ENCODE measurements at places on chromosomes 3 and 15.

- DNase-seq, result no peak
These were observed 2.9 kb downstream of the CADM2 start for GRCh38 chr3:84961521-84962255.

- no peak for DNase-seq
These were observed 463.7 kb upstream of the ARHGEF26 start for GRCh38 chr3:153657461-153657860.

- no peak for DNase-seq
These were observed 56.8 kb downstream of the NOX5 start for GRCh38 chr15:69071260-69071659.

GRCh38 chr15:40320931-40321371 is 2.5 kb upstream of the INAFM2 start:
- DNase-seq, result no peak

DNA sequence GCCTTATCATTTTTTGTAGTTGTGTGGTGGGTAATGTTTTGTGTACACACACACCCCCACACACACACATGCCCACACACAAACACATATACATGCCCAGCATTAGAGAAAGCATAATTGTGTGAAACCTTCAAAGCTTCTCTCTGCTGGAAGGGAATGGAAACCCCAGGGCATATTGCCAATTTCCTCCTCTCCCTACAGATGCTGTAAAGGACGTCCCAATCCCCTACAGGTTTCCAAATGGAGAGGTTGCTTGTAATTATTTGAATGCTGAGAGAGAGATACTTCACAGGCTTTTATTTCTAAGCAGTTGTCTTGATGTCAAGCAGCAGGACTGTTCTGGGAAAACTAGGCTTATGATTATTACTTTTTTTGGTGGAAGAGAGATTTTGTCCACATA is 23.0 kb upstream of the CCK start:
- DNase-seq, result no peak

DNA sequence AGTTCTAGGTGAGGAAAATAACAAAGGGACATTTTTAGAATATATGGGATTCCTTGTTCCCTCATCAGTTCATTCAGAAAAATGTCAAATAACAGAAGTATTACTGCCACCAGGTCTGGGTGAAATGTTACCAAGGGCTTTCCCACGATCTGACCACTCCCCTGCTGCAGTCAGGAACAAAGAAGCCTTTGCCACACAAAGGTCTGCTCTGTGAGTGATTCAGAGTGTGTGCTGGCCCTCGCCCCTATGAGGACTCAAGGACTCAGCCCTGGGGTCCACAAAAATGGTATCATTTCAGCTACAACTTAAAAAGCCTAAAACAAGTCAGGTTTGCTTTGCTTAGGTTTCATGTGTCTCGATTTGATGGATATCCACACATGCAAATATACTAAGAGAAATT is 5.0 kb downstream of the MKRN3 start:
- DNase-seq, result no peak

- no peak for DNase-seq
These were observed 44.9 kb downstream of the APBA2 start for GRCh38 chr15:28930476-28931291.

GRCh38 chr3:134239538-134239937 is 11.1 kb downstream of the RYK start:
- DNase-seq, result no peak

GRCh38 chr15:65870889-65871533 is 1.7 kb downstream of the RAB11A start:
- no peak for DNase-seq

- DNase-seq, result no peak
These were observed 84.3 kb upstream of the FXR1 start for GRCh38 chr3:180828001-180828720.

- DNase-seq, result no peak
These were observed 656 bp downstream of the CD47 start for GRCh38 chr3:108090049-108090700.

- DNase-seq, result no peak
These were observed 14.2 kb upstream of the SUCNR1 start for GRCh38 chr3:151859233-151859673.

DNA sequence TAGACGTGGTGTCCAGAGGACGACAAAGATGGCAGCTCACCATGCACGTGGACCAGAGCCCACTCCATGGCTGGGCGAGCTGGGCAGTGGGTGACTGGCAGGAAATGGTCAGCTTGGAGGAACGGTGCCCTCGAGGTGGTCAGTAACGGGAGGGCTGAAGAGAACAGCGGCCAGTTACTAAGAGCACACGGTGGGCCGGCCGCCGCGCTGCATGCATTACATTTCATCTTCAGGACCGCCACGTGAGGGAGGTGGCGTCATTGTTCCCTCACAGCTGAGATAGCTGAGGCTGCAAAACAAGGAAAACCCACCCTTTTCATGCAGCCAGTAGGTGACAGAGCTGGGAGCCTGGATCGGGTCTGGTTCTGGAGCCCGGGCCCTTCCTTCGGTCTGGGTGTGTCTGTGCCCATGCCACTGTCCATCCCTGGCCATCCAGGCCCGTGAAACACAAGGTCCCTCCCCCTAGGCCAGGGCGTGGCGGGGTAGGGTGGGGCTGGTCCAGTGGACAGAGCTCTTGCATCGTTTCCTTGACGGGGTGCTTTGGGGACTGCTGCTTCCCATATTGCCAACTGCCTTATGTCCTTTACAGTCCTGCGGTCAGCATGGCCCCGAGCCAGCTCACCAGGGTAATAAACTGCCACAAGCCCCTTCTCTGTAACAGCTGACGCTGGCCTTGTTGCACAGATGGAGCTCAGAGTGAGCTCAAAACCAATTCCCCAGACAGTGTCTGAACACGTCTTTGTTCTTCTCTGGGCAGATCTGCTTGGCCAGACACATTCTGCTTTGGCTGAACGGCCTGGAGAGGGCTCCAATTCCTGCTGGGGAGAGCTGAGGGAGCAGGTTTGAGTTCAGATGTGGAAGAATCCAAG is 51.8 kb downstream of the RGMA start:
- no peak for DNase-seq

- no peak for DNase-seq
These were observed 219.9 kb upstream of the PROK2 start for GRCh38 chr3:72004749-72005292.

- DNase-seq, result no peak
These were observed 15.3 kb upstream of the ARL14 start for GRCh38 chr3:160661660-160662059.

DNA sequence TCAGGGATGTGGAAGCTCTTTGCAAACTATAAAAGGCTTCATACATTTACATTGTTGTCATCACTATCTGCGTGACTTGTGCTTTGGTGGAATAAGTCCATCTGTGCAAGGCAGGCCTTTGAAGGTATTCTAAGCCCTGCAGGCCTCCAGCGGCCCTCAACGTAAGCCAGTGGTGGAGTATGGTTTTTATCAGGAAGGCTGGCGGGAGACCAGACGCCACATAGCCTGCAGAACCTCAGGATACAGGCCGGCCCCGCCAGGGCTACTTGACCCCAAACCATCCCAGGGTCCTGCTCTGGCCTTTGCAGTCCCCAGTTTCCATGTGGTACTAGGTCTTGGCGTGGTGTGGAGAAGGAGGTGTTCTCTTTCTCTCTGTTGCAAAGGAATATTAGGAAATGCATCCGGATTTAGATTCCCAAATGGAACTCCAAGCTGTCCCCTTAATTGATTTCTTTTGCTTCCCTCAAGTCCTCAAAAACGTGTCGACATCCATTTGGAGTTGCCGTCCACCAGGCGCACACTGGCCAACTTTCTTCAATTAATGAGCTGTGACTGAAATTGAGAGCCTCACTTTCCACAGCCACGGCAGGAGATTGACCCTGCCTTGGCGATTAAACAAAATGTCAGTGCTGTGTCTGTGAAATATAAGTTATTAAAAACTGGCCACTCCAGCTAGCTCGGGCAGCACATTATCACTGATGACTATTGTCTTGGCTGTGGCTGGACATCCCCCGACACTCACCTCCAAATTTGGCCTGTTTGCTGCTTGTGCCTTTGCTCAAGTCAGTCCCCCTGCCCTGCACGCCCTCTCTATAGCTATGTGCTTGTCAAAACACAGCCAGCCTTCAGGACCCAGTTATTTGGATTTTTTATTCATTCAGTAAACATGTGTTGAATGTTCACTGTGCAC is 239.8 kb upstream of the TLE3 start:
- DNase-seq, result no peak

- DNase-seq, result no peak
These were observed 169.3 kb downstream of the ADAMTS9 start for GRCh38 chr3:64518496-64518895.

- DNase-seq, result no peak
These were observed 16.1 kb downstream of the DNAJA4 start for GRCh38 chr15:78280319-78281072.

GRCh38 chr15:40087991-40088928 is 20.4 kb downstream of the BMF start:
- DNase-seq, result no peak

DNA sequence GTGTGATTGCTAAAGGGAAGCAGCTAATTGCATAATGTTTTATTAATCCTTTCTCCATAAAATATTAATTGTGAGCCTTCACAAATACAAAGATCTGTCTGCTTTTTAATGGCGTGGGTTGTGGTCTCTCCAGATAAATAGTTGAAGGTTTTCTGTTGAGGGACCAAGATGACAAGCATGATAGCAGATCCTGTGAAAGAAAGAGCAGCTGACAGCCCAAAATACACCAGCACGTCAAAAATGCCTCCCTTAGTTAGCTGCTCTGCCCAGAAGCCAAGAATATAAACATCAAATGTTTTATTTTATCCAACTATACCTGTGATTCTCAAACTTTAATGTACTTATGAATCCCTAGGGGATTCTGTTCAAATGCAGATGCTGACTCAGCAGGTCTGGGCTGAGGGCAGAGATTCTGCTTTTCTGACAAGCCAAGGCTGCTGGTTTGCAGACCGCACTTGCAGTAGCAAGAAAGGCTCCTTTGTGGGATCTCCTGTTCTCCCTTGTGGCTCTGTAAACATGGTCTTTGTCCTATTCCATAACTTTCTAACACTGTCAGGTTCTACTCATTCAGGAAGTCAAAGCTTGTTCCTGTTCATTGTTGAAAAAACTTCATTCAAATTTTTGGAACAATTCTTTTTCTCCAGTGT is 119.1 kb upstream of the SLC25A36 start:
- DNase-seq, result no peak

DNA sequence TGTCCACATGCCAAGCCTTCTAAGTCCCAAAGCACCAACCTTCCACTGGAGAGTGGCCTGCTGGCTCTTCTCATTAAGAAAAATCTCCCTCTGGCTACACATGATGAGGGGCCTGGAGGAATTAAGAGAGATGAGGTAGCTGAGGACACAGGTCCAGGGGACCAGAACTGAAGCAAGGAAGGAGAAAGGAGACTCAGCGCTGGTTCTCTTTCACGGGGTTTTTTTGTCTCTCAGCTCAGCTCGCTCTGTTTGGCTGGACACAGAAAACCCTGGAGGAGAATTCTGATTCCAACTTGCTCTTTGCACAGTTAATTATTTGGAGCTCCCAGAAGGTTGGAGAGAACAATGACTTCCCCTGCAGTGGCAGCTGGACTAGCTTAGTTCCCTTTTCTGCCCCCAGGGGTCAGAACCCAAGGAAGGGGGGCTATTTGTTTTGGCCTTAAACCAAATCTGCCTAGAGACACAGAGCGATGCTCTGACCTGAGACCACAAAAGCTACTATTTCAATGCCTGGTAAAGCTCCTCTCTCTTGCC is 507.6 kb downstream of the FHIT start:
- DNase-seq, result no peak

GRCh38 chr15:64090527-64090926 is 3.1 kb downstream of the CIAO2A start:
- DNase-seq, result no peak

- DNase-seq, result no peak
These were observed 124.6 kb upstream of the GBE1 start for GRCh38 chr3:81886081-81886480.

DNA sequence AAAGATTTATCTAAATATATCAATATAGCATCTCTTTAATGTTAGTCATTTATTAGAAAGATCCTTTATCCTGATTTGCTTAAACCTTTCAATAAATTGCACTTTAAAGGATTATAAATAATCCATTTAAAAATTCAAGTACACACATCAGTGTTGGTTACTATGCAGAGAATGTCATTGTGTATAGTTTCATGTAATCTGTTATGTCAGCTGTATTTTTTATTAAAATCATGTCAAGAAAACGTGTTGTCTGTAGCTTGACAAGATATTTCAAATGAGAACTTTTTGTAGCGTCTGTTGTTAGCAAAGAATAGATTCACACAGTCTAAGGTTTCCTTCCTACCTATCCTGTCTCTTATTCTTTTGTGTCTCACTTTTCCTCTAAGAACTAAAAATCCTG is 7.8 kb downstream of the PDHB start:
- DNase-seq, result no peak

DNA sequence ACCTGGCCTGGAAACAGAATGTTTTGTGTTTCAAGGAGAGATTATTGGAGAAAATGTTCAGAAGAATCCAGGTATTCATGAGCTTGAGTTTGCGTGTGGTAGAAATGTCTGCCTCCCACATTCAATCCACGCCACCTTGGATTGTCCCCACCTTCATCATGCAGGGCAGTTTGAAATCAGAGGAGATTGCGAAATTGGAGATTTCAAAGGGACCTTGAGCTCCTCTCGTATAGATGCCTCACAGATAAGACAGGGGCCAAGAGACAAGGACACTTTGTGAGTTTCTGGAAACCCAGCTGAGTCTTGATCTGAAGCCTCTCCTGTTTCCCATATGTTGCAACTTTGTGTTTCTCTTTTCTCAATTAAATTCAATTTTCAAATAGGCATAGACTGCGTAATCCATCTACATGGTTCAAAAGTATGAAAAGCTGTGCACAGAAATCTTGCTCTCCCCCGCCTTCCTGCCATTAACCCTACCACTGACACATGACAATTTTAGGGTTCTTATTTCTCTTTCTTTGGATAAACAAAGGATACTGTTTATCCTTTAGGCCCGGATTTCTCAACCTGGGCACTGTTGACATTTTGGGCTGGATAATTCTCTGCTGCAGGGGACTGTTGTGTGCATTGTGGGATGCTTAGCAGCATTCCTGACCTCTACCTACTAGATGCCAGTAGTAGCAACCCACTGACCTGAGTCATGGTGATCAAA is 53.8 kb downstream of the CMTM8 start:
- DNase-seq, result no peak

GRCh38 chr15:88788816-88789215 is 14.4 kb upstream of the ACAN start:
- DNase-seq, result no peak

- DNase-seq, result no peak
These were observed 3.3 kb upstream of the TMEM45A start for GRCh38 chr3:100489118-100489517.
